ENCODE measurements at places on chromosomes 13 and 19.
A peak's percentile ranks its signal among the peaks of the same experiment; 100 is the strongest.

- DNase-seq = no peak
Measured at GRCh38 chr19:38483016-38483630, 49.6 kb downstream of the RYR1 start.

GRCh38 chr19:33813391-33814101, 16.9 kb downstream of the KCTD15 start:
- no peak for DNase-seq

DNA sequence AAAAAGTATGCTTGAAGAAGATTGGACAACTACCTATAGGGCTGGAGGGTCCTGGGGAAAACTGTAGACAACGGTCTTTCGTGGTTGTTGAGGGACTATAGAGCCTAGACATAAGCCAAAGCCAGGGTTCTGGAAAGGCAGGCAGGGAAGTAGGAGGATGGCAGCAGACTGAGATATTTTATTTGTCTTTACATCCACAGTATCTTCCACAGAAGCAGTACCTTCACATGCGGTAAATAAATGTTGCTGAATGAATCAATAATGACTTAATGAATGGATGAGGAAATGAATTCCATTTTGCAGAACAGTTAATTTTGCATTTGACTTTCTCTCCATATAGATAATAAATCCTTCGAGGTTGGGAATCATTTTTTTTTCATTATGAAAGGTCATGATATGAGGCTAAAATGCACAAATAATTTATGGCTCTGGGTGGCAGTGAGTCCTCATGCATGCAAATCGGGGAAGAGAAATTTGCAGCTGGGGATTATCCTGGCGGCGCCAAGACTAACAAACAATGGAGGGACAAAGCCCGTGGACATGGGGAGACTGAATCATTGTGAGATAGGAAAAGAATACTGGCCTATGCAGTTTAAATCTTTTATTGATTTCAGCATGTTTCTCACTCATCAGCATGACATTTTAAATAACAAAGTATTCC, 102.0 kb downstream of the ERCC5 start:
- DNase-seq = peak; percentile 50

GRCh38 chr19:5572556-5573286, 5.0 kb upstream of the TINCR start:
- DNase-seq = no peak

DNA sequence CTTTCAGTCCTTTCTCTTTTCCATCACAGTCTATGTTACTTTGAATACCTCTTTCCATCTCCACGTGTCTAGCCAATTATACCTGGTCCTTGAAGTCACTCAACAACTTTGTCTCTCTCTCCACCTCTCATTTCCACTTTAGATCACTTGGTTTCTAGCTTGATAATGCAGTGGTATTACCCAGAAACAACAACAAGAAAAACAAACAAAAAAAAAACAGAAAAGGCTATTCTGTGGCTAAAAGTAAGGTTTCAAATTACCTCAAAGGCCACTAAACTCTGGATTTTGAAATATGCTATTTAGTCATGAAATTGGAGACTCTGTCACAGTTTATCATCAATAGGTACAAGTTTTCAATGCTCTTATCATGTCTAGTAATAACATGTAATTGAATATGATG, 184.8 kb downstream of the PCDH9 start:
- DNase-seq = no peak

DNA sequence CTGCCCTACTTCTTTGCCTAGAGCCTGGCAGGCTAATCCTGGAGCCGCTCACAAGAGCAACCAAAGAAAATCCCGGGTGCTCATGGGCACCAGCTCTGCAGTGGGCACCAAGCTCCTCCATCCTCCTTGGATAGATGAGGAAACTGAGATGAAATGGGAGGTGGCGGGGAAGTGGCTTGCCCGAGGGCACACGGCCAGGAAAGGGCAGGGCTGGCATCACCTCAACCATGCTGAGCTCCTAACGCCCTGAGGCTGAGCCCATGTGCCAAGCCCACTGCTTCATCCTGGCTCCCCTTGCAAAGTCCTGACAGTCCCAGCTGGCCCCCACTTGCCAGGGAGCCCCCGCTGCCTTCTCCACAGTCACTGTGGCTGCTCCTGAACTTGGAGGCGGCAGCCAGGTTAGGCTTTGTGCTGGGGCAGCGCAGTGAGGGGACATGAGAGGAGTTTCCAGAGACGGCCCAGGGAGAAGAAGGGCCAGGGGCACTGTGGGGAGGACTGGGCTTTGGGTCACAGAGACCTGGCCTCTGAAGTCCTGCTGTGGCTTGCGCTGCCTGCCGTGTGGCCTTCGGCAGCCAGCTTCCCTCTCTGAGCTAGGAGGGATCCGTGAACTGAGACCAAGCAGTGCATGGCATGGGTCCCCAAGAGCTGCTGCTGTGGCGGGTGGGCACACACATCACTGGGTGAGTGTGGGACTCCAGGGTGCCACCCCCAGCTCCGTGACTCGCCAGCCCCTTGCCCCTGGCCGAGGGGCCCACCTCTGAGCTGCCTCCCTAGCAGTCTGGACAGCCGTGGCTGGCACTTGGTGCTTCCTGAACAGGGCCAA, 17.5 kb downstream of the TMED1 start:
- no peak for DNase-seq

- DNase-seq = no peak
Measured at GRCh38 chr13:56216221-56216620, 924.5 kb upstream of the PRR20A start.

DNA sequence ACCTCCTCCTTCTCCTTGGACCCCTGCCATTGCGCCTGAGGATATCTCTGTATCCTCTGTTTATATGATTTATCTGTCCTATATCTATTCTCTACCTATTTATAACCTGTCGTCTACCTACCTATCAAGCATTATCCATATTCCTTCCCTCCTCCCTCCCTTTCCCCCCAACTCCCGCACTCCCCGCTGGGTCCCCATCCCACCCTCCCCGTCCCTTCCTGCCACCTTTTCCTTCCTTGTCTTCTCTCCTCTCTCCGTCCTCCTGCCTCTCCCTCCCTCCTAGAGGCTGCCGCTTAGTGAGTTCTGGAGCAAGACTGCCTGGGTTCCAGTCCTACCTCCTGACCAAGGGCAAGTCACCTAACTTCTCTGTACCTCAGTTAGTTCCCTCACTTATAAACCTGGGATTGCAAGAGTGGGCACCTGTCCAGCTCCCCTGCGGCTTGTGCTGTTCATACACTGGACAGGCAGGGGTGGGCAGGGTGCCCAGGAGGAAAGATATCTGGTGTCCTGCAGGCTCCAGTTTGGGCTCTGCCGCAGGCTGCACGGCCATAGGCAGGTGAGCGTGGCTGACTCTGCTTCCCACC, 16.1 kb downstream of the TTYH1 start:
- DNase-seq = peak; percentile 43

DNA sequence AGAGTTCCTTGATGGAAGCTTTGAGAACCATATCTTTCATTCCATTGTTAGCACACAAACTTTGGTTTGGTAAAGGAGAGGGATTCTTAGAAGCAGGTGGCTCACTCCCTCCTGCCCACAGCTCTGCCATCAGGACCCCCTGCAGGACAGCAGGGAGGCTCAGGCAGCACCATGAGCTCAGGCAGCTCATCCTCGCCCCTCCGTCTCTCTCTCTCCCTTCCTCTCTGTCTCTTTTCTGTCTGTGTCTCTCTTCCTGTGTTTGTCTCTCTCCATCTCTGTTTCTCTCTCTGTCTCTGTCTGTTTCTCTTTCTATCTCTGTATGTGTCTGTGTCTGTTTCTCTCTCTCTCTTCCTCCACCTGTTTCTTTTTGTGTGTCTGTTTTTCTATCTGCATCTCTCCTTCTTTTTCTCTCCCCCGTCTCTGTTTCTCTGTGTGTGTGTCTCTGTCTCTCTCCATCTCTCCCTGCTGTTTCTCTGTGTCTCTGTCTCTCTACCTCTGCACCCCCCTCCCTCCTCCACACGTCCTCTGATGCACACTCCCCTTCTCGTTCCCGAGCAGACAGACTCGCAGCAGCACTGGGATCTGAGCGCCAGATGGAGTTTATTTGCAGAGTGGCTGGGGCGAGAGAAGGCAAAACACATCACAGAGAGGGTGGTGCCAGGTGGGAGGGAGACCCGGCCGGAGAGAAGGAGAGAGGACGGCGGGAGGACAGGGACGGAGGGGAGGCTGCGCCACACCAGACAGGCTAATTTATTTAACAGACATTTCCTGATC, 8.7 kb downstream of the SBK2 start:
- peak; percentile 78 for DNase-seq

DNA sequence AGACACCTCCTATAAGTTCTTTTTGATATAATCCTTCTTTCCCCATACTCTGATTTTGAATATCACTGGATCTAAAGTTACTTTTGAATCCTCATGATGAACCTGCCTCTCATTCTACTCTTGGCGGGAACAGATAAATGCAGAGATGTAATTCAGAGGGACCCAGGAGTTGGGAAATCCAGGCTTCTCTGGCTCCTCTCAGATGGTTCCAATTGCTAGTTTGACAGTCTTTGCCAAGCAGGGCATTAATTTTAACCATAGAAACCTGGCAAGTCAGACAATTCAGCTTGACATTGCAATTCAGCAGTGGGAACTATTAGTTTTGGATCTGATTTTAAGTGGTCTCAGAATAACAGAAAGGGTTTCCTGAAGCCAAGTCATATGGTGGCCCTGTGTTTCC, 67.3 kb upstream of the KLF12 start:
- no peak for DNase-seq

DNA sequence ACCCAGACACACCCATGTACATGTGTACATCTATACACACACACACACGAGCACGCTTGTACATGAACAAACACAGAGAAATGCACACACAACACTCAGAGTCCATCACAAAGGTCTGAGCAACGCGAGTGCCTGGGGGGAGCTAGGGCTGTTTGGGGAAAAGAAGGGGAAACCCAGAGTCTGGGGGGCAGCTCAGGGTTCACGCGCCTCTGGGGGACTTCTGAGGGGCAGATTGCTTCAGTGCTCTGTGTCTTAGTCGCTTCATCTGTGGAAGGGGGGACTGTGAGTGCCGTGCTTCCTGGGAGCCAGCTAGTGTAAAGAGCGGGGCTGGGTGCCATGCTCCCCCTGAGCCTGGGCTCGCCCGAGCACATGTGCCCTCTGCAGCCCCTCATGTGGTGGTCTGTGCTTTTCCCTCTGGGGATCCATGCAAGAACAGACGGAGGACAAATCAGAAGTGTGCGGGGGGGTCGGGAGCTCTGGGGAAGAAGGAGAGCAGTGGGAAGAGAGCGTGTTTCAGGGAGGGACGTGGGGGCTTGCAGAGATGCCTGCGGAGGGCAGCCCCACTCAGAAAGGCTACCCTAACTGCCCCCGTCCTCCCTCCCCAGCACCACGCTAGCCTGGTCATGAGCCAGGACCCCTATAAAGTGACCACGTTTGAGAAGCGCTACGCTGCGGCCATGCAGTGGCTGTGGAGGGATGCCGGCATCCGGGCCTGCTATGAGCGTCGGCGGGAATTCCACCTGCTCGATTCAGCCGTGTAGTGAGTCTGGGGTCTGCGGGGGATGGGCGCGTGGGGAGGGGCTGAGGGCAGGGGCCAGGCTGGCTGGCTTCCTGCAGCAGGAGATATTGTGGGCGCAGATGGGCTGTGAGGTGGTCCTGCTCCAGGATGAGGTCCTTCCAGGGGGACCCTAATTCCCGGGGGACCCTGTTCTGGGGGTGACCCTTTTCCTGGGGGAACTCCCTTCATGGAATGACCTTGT, 14.0 kb downstream of the GNA15 start:
- no peak for DNase-seq

GRCh38 chr13:82088781-82089180, 1747.9 kb upstream of the SPRY2 start:
- DNase-seq = no peak

DNA sequence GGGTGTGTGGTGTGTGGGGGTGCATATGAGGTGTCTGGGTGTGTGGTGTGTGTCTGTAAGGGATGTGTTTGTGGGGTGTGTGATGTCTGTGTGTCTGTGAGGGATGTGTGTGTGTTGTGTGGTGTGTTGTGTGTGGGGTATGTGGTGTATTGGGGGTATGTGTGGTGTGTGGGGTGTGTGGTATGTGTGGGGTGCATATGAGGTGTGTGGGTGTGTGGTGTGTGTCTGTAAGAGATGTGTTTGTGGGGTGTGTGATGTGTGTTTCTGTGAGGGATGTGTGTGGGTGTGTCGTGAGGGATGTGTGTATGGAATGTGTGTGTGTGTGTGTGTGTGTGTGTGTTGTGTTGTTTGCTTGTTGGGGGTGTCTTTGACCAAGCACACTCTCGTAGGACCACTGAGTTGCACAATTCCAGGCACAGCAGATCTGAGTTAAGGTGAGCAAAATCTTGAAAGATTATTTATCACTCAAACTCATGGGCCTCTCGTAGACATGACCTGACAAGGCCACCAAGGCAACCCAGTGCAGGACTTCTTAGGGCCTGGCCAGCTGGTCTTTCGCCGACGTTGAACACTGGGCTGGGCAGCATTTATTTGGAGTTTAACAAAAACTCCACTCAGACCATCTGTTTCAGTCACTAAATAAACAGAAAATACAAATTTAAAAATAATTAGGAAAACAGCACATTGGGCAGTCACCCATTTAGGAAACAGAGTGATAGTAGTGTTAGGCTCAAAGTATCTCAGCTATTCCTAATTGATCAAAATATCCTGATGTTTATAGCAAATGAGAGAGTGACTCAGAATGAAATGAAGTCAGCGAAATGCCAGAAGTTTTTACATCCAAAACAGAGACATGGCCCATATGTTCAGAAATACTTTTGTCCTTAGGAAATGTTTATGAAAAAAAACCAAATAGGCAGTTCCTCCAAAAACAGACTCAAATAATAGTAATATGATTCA, 301.1 kb downstream of the FGF9 start:
- no peak for DNase-seq

- no peak for DNase-seq
Measured at GRCh38 chr19:18662972-18663732, 20.3 kb upstream of the CRTC1 start.

DNA sequence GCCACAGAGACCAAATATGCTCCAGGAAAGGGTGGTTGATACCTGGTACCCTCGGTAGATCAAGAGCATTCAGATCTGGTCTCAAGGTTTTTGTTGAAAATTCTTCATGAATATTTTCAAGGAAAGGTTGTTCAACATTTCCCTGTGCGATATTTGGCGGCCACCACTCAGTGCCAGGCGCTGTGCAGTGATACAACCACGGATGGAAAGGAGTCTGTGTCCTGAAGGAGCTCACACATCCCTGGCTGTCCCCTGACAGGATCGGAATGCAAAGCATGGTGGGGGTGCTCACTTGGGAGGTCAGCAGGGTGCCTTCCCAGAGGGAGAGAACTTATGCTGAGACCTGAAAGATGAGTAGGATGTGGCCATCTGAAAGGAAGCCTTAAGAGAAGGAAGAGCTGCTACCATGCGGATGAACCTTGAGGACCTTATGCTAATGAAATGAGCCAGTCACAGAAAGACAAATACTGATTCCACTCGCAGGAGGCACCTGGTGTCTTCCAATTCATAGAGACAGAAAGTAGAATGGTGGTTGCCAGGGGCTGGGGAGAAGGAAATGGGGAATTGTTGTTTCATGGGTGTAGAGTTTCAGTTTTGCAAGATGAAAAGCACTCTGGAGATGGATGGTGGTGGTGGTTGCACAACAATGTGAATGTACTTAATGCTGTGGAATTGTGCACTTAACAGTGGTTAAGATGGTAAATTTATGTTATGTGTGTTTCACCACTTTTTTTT, 41.6 kb downstream of the HSPH1 start:
- DNase-seq = no peak

Measured in NCI-H2081 (cell line).